ENCODE measurements at places on chromosomes 1 and 21.
A peak's percentile ranks its signal among the peaks of the same experiment; 100 is the strongest.

DNA sequence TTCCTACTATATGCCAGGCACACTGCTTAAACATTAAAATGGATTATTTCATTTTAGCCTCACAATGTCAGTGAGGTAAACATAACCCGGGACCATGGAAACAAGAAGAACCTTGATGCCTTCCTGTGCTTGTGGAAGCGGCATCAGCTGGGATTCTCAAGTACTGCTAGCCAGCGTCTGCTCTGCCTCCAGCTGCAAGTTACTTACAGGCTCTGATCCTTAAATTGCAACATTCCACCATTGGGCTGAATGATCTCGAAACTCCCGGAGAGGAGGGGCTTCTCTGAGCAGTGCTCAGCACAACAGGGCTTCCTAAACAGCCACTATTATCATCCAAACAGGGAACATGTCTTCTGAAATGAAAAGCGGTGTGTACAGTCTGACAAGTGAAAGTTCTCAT, 6.7 kb upstream of the MAN1C1 start:
- no peaks in the 10 kb centered on the region for H3K4me1 ChIP-seq
- no peaks in the 10 kb centered on the region for H3K36me3 ChIP-seq
- no peak overlapping the region for H3K27ac ChIP-seq
- H3K4me3 ChIP-seq: no peak overlapping the region

DNA sequence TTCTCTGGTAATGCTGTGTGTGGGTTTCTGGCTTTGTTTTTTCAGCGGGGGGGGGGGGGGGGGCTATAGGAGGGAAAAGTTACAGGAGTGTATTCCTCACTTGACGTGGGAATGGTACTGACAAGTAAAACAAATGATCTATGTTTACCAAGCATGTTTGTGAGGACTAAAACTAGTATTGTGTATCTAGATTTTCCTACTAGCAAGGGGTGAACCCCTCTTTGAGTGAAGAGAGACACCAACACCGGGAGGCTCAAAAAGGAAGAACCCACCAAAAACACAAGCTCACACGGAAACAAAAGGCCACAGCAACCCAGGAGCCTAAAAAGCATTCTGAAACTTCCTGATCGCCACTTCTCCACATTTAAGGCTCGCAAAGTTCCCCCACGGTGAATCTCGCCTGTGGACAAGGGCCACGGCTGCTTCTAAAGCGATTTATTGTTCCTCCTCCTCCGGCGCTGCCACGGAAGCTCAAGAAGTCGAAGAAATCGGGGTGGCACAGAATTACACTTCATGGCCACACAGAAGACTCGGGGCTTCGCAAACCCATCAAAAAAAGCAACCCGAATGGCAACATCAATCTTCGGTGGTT, 703 bp downstream of the PUM1 start:
- peaks cover 4% of the 10 kb centered on the region for H3K4me1 ChIP-seq
- peak overlapping the region; percentile 90 for H3K27ac ChIP-seq
- peak overlapping the region; percentile 96 for H3K4me3 ChIP-seq
- H3K36me3 ChIP-seq: no peaks in the 10 kb centered on the region

GRCh38 chr1:229848752-229849677, 218.0 kb upstream of the GALNT2 start:
- no peak overlapping the region for H3K4me3 ChIP-seq
- no peaks in the 10 kb centered on the region for H3K4me1 ChIP-seq
- peak; percentile 26 for DNase-seq
- no peaks in the 10 kb centered on the region for H3K27me3 ChIP-seq
- no peaks in the 10 kb centered on the region for H3K36me3 ChIP-seq
- no peak overlapping the region for H3K27ac ChIP-seq

DNA sequence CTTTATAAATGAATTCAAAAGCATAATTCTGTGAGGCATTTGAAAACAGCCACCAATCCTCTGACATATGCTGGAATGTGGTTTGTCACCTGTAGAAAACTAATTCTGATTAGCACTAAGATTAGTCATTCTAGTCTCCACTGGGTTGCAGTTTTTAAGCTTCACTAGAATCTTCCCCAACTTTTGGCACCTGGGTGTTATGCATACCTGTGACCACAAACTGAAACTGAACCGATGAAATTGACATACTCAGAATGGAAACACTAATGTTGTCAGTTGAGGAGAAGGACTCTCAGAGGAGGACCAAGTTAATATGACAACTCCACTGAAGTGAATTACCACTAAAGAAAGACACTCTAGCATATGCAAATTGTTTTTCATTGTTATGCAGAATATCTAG, 285.8 kb upstream of the NEGR1 start:
- no peaks in the 10 kb centered on the region for H3K4me1 ChIP-seq
- no peaks in the 10 kb centered on the region for H3K36me3 ChIP-seq

DNA sequence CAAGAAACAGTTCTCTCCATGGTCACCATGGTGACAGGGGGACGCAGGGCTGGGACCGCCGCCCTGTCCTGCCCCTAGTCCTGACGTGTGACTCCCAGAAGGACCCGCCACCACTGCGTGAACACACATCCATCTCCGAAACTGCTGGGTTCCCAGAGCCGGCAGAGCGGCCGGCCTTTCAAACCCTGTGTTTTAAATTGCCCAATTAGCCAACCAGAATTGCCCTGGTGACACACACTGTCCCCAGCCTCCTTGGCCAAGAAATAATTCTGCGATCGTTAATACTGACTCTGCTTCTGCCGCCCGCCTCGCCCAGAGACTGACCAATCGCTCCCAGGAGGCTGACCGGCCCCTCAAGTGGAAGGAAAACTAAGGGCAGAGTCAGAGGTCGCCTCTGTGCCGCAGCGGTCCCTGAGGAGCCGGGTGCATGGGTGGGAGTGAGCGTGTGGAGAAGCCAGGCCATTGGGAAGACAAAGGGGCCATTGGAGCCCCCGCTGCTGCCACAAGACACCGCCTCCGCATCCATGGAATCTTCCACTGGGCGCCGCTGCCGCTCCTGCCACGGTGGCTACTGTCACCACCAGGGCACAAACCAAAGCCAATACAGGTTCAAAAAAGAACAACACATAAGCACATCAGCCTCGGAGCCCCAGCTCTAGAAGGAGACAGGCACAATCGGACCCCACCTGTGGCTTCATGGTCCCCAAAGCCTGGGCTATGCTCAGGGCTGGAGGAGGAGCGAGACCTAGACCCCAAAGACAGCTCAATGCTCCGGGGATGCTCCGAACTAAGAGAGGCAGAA, 273.2 kb downstream of the NPHP4 start:
- H3K36me3 ChIP-seq: no peaks in the 10 kb centered on the region
- H3K27ac ChIP-seq: no peak overlapping the region
- H3K27me3 ChIP-seq: no peaks in the 10 kb centered on the region
- DNase-seq: no peak

GRCh38 chr1:62352387-62352786, 33.2 kb upstream of the KANK4 start:
- no peak overlapping the region for H3K27ac ChIP-seq
- no peaks in the 10 kb centered on the region for H3K4me1 ChIP-seq
- no peak for DNase-seq
- H3K27me3 ChIP-seq: no peaks in the 10 kb centered on the region

- H3K4me1 ChIP-seq: no peaks in the 10 kb centered on the region
- H3K27me3 ChIP-seq: peaks cover 9% of the 10 kb centered on the region
- H3K4me3 ChIP-seq: no peak overlapping the region
- H3K36me3 ChIP-seq: no peaks in the 10 kb centered on the region
Observed at GRCh38 chr1:111904478-111905218, 84.8 kb downstream of the KCND3 start.

DNA sequence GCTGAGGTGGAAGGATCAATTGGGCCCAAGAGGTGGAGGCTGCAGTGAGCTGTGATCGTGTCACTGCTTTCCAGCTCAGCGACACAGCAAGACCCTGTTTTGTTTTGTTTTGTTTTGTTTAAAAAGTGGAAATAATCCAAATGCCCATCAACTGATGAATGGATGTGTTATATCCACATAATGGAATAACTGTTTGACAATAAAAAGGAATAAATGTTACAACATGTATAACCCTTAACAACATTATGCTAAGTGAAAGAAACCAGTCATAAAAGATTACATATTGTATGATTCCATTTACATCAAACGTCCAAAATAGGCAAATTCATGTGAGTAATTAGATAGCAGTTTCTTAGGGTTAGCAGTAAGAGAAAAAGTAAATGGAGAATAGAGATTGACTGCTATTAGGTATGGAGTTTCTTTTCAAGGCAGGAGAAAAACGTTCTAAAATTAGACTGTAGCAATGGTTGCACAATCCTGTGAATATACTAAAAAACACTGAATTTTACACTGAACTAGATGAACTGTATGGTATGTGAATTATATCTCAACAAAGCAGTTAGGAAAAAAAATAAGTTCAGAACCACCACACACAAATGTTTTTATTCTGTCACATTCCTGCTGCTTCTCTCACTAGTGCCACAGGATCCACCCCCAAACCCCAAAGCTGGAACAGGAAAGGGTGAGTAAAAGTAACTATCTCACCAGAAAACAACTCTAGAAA, 15.7 kb downstream of the FOXJ3 start:
- DNase-seq: peak; percentile 77
- no peaks in the 10 kb centered on the region for H3K36me3 ChIP-seq
- no peak overlapping the region for H3K27ac ChIP-seq

DNA sequence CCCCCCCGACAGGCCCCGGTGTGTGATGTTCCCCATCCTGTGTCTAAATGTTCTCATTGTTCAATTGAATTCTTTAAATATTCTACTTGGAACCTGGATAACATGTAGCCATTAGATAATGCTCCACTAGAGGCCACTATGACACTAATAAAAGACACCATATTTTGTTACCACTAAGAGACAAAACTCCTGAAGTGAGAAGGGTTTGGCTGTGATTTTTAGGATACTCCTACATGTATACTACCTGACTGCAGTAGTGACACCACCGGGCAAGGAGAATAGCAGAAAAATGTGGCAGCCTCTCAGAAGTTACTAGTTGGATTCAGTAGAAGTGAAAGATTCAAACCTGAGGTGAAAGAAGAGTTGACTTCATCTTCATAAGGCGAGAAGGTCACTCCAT, 36.0 kb downstream of the F5 start:
- H3K27me3 ChIP-seq: no peaks in the 10 kb centered on the region
- H3K4me3 ChIP-seq: no peak overlapping the region
- no peaks in the 10 kb centered on the region for H3K4me1 ChIP-seq
- DNase-seq: peak; percentile 38

DNA sequence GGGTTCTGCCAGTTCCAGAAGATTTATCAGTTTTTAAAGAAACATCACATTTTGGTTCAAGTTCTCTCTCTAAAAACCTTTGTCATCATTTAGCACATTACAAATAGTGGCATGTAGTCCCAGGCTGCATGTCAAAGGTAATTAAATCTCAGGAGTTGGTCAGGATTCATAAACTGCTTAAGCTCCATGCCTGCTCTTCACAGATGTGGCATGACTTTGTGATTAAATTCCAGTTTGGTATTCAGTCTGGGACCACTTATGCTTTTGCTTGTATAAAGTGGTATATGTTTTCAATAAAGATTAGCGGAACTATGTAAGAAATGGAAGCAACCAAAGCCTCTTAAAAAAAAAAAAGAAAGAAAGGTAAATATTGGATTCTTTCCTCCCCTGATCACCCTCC, 408.0 kb downstream of the DISC1 start:
- no peak overlapping the region for H3K27ac ChIP-seq
- no peaks in the 10 kb centered on the region for H3K36me3 ChIP-seq
- no peaks in the 10 kb centered on the region for H3K27me3 ChIP-seq
- no peak overlapping the region for H3K4me3 ChIP-seq
- peaks cover 3% of the 10 kb centered on the region for H3K4me1 ChIP-seq
- DNase-seq: no peak

DNA sequence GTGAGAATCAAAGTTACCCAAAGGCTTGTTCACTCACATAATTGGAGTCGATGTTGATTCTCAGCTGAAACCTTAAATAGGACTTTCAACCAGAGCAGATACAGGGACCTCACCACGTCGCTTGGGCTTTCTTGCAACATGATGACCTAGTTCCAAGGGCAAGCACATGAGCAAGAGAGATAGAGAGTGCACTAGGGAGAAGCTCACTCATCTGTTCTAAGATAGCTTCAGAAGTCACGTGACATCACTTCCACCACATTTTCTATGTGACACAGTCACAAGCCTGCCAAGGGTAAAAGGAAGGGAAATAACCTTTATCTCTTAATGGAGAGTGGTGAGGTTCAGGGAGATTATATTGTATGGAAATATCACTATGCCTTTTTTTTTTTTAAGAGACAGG, 470.1 kb upstream of the PLXNA2 start:
- no peaks in the 10 kb centered on the region for H3K4me1 ChIP-seq
- no peaks in the 10 kb centered on the region for H3K27me3 ChIP-seq
- DNase-seq: no peak
- no peak overlapping the region for H3K4me3 ChIP-seq
- no peaks in the 10 kb centered on the region for H3K36me3 ChIP-seq
- H3K27ac ChIP-seq: no peak overlapping the region

DNA sequence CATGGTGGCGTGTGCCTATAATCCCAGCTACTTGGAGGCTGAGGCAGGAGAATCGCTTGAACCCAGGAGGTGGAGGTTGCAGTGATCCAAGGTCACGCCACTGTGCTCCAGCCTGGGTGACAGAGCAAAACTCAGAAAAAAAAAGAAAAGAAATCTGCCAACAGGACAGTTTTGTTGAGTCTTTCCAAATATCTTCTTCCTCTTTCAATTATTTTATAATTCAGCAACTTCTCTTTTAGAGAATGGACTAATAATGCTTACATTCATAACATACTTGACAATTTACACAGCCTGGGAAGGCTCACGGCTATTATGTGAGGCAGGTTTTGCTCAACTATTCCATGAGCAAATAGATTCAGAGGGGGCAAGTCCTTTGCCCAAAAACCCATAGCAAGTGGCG, 18.1 kb downstream of the CNR2 start:
- no peaks in the 10 kb centered on the region for H3K36me3 ChIP-seq
- no peak overlapping the region for H3K4me3 ChIP-seq
- no peak overlapping the region for H3K27ac ChIP-seq
- DNase-seq: no peak
- H3K27me3 ChIP-seq: peaks cover 21% of the 10 kb centered on the region

DNA sequence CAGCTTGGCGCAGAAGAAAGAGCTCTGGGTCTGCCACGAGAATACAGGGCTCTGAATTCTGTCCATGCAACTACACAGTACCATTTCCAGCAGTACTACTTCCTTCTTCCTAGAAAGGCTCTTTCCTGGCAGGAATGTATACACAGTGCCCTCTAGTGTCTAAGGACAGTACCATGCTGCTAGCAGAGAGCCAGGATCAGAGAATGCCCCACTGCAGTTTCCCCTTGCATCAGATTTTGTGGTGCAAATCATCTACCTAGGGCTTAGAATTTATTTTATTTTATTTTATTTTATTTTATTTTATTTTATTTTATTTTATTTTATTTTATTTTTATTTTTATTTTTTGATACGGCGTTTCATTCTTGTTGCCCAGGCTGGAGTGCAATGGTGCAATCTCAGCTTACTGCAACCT, 50.8 kb downstream of the PAX7 start:
- H3K27me3 ChIP-seq: peaks cover 4% of the 10 kb centered on the region
- no peaks in the 10 kb centered on the region for H3K36me3 ChIP-seq
- no peak overlapping the region for H3K27ac ChIP-seq
- no peak overlapping the region for H3K4me3 ChIP-seq
- no peaks in the 10 kb centered on the region for H3K4me1 ChIP-seq
- DNase-seq: peak; percentile 16

- H3K27ac ChIP-seq: no peak overlapping the region
- no peaks in the 10 kb centered on the region for H3K4me1 ChIP-seq
- DNase-seq: no peak
- no peak overlapping the region for H3K4me3 ChIP-seq
- H3K27me3 ChIP-seq: peaks cover 40% of the 10 kb centered on the region
Observed at GRCh38 chr21:38688068-38688467, 117.7 kb upstream of the ETS2 start.
